ENCODE measurements at places on chromosomes 11 and 22.

GRCh38 chr11:132082566-132082965, 712.2 kb downstream of the NTM start:
- no peak for DNase-seq

GRCh38 chr11:6194065-6194581, 4.9 kb upstream of the OR52W1 start:
- no peak for DNase-seq

DNA sequence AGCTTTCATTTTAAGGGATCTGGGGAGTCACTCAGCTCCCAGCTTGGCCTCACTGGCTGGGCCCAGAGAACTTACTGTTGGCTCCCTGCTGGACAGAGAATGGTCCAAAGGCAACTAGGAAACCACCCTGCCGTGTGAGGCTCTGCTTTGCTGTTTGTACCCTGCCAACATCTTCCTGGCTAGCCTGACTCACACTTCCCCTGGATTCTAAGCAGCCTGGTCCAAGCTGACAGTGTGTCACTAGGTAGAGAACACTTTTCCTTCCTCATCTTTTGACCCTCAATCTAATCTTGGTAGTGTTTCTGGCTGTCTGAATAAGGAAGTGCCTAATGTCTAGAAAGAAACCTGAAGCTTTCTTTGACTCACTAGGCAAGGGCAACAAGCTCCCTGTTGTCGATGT, 76.7 kb downstream of the FAR1 start:
- no peak for DNase-seq

DNA sequence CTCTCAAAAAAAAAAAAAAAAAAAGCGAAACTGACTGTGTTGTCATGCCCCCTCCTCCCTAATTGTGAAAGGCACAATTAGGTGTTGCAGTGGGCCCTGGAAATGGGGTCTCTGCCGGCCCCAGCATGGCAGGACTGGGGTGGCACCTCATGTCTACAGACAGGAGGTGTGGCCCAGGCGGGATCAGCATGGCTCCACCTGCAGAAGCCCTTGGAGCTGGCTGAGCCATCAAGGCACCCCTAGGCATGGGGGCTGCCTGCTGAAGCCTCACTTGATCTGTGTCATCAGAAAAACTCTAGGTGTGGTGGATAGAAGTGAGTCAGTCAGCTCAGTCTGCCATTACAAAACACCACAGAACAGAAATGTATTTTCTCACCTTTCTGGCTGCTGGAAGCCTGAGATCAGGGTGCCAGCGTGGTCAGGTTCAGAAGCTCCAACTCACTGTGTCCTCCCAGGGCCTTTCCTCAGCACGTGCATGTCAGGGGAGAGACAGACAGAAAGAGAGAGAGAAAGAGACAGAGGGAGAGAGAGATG, 10.1 kb upstream of the B4GALNT4 start:
- no peak for DNase-seq

GRCh38 chr22:23533328-23533762, 46.7 kb downstream of the IGLL1 start:
- DNase-seq: peak; percentile 67

- DNase-seq: no peak
These were observed 136.0 kb downstream of the SWAP70 start for GRCh38 chr11:9799886-9800285.

DNA sequence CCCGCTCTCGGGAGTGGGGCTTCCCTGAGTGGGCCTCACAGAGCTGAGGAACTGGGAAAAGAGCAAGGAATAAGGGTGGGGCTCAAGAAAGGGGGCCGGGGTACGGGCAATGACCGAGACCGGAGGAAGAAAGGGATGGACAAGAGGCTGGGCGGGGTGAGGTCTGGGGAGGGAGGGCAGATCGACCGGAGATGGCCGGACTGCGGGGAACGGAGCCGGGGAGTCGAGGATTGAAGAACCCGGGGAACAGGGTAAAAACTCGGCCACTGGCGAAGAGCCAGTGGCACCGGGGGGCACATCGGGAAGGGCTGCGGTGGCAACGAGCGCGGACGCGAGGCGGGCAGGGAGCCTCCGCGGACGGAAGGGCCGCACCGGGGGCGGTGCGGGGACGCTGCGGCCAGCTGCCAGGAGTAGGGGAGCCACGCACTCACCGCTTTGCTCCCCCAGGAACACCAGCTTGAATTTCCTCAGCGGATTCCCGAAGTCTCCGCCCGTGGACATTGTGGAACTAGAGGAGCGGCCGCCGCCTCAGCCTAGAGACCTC, 667 bp downstream of the RAB6A start:
- peak; percentile 12 for DNase-seq

GRCh38 chr22:39094717-39095389, 2.2 kb upstream of the APOBEC3H start:
- no peak for DNase-seq

DNA sequence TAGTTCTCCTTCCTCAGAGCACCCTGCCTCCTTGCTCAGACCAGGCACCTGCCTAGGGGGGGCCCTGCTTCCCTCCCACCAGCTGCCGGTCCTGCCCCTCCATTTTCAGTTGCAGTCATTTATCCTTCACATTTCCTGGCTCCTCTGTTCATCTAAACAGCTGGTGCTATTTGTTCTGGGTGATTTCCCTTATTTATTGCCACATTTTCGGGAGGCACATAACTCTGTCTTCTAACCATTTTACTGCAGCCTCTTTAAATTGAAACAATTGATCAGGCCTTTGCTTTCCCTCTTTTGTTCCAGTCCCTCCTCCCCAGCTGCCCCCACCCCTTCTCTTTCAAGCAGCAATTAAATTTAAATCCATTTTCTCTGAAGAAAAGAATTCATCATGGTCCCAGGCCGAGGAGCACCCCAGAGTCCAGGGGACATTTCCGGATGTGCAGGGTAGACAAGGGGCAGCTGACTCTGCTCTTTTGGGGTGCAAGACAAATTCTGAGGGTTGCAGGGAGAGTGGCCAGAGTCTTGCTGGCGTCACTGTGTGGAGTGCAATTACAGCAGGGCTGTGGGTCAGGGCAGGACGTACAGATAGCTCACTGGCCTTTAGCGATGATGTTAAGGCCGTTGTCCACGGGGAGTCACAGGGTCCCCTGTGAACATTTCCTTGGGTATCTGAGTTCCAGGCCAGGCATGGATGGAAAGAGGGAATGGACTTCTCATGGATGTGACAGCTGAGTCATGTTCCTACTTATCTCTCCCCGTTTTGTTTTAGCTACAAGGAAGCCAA, 476.4 kb downstream of the TBC1D22A start:
- DNase-seq: no peak

DNA sequence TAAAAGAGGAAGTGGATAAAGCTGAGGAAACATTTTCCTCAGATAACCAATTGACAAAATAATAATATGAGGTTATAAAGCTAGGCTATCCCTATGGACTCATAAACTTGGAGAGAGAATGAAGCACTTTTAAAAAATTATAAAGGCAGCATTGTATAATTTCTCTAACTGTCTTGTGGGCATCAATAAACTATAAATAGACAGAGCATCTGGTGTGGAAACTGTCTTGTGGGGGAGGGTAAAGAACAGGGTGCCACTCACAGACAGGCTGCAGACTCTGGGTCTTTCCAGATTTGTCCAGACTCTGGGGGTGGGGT, 333.5 kb downstream of the BUD13 start:
- no peak for DNase-seq

Data from progenitor cell of endocrine pancreas (in vitro differentiated cells).